ENCODE measurements at places on chromosomes 7 and 10. TPM values are rescaled to one million over a fixed set of nuclear protein-coding genes. Genes with fewer than 3 reads are reported as not detected.

Gene GTF2IRD1
- 80.8 TPM for total RNA-seq

Gene RADIL
- total RNA-seq: 4.0 TPM

DNA sequence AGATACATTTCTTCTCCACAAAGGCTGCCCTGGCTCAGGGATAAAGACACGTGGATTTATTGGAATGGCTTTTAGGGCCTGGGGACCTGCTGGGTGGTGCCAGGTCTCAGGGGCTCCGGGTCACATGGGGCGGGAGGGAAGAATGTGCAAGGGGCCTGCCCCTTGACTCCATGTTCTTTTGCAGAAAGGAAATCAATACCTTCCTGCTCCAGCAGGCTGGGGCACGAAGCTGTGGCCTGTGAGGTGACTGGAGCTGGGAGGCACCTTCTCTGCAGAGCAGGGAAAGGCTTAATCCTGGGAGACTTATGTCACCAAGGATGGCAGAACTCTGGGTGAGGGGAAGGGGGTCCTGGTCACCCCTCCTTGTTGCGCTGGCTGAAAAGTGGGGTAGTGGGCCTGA, 42.3 kb upstream of the GNA12 start:
- DNase-seq: no peak

- no peak for DNase-seq
Observed at GRCh38 chr10:45354261-45354660, 19.8 kb upstream of the ALOX5 start.

DNA sequence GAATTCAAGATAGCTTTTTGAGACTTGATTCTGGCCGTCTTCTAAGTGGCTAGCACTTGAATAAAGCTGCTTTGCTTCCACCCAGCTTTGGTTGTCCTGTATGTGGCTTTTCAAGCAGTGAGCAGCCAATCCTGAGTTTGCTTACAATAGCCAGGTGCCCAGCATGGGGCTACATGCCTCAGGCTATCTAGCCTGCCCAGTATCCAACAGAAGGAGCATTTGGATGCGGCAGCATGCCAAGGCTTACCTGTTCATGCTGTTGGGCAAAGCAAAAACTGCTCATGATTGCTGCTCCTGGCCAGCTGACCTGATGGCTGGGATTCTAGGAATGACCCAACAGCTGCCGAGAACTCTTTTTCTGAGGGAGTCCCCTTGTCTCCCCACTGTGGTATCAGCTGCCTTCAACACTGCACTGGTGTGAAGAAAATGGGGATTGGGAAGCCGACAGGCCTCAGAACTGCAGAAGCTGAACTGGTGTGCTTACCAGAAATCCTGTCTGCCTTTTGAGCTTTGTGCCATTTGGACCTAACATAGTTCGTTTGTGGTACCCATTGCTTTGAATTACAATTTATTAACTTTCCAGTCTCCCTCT, 618.9 kb upstream of the IGFBP3 start:
- DNase-seq: no peak

DNA sequence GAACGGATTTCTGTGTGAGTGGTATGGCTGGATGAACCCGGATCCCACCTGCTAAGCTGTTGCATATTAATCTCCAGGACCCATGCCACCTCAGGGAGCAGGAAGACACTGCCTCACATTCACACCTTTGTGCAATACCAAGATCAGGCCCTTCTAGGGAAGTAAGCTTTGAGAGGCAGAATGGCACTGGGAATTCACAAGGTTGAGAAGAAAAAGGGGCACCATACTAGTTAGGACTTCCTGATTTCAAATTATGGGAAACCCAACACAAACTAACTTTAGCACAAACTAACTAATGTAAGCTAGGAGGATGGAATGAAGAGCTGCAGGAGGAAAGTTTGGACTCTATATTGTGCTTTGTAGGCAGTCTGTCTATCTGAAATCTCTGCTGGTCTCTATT, 71.3 kb downstream of the TBXAS1 start:
- DNase-seq: no peak

Gene ACHE
- 9.2 TPM for total RNA-seq

DNA sequence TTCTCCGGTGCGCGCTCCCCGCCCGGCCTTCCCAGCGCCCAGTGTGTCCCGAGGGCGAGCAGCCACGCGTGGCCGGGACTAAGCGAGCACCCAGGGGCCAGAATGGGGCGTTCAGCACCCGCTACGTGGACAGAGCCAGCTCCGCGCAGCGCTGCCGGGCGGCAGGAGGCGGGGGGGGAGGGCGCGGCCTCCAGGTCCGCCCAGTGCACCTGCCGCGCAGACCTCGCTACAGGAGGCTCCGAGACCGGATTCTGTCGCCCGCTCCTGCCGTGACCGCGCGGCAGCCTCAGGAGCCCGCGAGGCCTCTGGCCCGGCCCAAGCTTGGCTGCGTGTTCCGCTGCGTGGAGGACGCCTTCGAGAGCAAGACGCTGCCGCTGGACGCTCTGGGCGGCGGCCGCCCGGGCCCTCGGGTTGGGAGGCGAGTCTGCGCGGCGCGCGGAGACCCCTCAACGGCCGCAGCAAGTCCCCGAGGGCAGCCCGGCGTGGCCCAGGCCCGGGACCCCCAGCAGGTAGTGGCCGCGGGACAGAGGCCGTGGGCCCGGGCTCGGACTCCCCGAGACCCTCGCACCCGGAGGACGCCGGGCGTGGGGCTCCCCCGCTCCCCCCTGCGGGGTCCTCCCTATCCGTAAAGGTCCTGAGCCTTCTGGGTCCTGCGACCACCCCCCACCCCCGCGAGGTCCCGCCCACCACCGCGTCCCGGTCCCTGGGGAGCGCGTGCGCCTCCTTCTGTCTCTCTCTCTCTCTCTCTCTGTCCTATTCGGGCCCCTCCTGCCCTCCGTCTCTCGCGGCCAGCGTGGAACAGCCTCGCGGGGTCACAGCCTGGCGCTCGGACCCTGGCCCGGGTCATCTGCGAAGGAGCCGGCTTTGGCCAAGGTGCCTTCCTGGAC, 904 bp upstream of the DPYSL4 start:
- no peak for DNase-seq

Measured in mesothelial cell of epicardium (in vitro differentiated cells).